Cerebellar nuclear complex (tissue), 1 donor: ENCODE measurements at places on chromosomes 1 and 21.

- DNase-seq, result no peak
These were observed 5.2 kb downstream of the H6PD start for GRCh38 chr1:9239622-9240401.

DNA sequence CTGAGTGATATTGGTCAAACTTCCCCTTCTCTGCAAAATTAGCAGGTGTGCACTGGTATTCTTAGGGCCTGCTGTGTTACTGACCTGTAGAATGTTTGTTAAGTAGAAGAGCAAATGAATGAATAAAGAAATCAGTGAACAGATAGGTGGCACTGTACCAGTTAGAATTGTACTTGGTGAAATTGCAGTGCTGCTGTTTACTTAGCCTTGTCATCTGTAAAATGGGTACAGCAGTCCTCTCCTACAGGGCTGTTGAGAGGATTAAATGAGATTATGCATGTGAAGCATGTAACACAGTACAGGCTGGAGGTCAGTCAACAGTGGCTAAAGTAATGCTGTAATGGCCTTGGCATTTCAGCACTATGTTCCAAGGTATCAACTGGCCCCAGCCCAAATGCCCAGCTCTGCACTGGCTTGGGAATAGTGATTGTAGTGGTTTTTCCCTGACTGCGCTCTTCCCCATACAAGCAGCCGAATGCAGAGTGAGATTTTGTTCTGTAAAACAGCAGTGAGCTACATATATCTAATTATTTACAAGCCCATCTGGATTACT lies 10.5 kb downstream of the VANGL1 start:
- DNase-seq, result no peak

GRCh38 chr1:16180291-16180824 lies 24.5 kb upstream of the EPHA2 start:
- DNase-seq, result no peak

DNA sequence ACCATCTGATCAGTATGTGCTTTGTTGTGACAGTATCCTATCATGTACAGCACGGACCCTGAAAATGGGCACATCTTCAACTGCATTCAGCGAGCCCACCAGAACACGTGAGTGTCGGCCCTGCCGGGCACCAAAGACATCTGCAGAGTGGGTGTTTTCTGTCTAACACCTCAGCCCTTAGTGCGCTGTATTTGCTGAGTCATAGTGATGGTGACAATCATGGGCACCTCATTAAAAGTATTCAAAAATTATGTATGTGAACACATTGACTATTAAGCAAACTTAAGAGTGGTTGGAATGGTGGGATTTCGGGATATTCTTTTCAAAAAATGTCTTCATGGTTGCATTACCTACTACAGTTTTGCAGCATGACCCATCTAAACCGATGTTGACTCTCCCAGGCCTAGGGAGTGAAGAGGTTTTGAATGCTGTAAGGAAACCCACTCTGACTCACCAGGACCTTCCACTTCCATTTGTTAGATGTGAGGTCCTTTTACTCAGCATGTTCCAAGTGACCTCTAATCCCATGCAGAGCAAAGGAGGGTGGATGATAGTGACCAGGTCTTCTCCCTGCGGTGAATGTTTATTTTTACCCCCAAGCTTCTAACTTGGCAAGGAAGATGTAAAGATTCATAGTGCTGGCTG lies 20.1 kb downstream of the MGST3 start:
- no peak for DNase-seq

- no peak for DNase-seq
These were observed 2.4 kb downstream of the S100A5 start for GRCh38 chr1:153538315-153538821.

DNA sequence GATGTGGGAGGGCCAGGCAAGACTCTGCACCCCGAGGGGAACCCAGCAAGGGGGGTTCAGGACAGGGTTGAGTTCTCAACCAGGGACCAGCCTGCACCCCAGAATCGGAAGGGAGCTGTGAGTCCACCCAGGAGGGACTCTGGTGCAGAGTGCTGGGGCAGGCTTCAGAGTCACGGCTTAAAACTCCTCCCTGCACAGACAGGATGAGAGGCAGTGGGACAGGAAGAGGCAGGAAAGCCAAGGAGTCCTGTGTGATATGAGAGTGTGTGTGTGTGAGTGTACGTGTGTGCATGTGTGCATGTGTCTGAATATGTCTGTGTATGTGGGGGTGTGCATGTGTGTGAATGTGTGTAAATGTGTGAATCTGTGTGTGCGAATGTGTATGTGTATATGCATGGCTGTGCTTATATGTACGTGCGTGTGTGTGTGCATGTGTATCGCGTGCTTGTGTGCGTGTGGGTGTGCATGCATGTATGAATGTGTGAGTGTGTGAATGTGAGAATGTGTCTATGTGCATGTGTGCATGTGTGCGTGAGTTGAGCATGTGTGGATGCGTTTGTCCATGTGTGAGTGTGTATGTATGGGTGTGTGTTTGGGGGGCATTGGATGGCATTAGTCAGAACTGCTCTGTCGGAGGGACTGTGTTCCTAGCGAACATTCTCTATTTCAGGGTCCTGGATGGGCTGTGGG lies 52.2 kb downstream of the UMODL1 start:
- no peak for DNase-seq

DNA sequence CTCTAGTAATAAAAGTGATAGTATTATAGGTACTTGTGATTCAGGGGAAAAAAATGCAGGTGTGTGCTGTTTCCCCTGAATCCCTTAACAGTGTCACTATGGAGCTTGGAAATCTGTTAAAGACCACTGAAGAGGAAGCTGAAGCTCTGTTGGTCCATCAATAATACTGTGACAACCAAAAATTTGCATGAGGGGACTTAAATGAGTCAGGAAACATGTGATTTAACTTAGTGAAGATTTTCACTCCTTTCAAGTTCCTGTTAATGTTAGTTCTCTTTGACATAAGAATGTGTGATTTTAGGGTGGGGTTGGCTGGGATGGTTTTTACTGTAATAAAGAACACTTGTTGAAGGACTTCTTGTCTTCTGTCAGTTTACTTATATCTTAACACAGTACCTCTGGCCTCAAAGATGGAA lies 32.0 kb downstream of the VANGL2 start:
- DNase-seq, result no peak

DNA sequence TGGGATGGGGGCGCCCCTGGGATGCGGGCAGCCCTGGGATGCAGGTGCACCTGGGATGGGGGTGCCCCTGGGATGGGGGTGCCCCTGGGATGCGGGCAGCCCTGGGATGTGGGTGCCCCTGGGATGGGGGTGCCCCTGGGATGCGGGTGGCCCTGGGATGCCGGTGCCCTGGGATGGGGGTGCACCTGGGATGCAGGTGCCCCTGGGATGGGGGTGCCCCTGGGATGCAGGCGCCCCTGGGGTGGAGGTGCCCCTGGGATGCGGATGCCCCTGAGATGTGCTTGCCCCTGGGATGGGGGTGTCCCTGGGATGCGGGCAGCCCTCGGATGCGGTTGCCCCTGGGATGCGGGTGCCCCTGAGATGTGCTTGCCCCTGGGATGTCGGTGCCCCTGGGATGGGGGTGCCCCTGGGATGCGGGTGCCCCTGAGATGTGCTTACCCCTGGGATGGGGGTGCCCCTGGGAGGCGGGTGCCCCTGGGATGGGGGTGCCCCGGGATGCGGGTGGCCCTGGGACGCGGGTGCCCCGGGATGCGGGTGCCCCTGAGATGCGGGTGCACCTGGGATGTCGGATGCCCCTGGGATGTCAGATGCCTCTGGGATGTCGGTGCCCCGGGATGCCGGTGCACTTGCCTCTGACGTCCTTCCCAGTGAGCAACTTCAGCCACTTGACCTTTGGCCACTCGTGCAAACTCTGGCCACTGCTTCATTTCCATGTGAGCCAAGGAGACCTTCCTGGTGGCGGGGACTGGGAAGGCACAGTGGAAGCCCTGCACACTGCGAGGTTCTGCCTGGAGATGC lies 37.3 kb upstream of the SLC19A1 start:
- no peak for DNase-seq

DNA sequence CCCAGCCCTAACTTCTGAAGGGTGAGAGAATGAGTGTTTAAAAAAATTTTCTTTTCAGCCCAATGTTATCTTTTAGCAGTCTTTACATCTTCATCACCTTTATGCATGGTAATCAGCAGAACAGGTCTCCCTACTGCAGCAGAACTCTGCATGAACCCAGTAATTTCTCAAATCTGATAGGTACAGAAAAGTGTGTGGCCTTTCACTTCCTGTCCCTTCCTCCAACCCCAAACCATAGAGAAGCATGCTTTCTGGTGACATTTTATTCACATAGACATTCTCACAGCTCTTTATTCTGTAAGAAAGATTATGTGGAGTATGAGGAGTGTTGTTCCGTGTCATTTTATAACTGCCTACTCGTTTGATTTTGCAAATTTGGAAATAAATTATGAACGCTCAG lies 68.6 kb downstream of the RPAP2 start:
- no peak for DNase-seq

GRCh38 chr1:161989108-161989507 lies 34.6 kb downstream of the OLFML2B start:
- DNase-seq, result no peak

- DNase-seq, result no peak
These were observed 31.4 kb downstream of the IQGAP3 start for GRCh38 chr1:156540955-156541354.

DNA sequence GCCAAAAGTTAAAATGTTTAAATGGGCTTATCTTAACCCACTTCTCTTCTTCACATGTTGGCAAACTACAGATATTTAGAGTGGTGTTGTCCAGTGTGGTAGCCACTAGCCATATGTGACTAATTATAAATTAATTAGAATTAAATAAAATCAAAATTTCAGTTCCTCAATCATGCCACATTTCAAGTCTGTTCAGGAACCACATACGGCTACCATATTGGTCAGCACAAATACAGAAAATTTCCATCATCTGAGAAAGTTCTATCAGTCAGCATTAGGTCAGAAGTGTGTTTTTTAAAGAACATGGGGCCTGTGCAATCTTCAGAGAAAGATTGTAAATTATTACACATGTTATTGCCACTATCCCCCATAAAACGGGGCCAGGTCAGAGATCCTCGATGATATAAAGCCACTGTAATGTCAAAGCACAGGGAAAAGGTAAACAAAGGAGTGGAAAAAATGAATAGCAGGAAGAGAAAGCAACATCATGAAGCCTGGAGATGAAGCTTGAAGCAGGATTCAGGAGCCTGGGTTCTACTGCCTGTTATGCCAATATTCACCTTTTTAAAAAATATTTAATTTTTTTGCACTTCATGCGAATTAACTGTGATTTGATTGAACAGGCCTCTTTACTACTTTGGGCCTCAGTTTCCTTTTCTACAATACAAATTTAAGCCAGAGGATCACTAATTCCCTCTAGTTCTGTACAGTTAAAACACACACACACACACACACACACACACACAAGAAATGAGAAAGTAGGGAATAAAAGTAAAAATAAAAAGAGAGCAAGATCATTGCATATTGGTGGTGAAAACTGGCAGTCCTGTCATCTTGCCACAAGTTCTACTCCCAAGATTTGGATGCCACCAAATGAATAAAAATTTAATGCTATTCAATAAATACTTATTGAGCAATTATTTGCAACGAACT lies 2.3 kb downstream of the RSBN1 start:
- DNase-seq, result no peak

- no peak for DNase-seq
These were observed 19.5 kb downstream of the PODN start for GRCh38 chr1:53081384-53082066.

DNA sequence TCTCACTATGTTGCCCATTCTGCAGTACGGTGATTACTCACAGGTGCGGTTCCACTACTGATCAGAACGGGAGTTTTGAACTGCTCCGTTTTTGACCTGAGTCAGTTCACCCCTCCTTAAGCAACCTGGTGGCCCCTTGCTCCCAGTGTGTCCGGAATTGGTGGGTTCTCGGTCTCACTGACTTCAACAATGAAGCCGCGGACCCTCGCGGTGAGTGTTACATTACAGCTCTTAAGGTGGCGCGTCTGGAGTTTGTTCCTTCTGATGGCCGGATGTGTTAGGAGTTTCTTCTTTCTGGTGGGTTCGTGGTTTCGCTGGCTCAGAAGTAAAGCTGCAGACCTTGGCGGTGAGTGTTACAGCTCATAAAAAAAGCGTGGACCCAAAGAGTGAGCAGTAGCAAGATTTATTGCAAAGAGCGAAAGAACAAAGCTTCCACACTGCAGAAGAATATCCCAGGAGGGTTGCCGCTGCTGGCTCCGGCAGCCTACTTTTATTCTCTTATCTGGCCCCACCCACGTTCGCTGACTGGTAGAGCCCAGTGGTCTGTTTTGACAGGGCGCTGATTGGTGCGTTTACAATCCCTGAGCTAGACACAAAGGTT lies 17.6 kb upstream of the PARP1 start:
- no peak for DNase-seq

DNA sequence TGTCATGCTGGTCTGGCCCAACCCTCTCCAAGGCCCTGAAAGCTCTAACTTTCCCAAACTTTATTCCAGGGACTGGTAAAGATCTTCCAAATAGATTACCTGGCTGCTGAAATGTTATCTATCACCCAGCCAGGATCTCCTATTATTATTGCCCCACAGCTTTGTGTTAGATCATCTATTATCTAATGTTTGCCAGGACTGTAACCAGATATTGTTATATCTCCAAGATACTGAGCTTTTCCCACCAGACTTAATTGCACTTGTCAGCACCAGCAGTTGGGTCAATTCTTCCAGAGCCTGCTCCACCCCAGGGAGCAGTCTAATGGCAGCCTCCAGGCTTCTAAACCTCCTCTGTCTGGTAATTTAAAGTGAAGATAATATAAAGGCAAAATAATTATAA lies 59.1 kb downstream of the PRDX6 start:
- DNase-seq, result no peak

DNA sequence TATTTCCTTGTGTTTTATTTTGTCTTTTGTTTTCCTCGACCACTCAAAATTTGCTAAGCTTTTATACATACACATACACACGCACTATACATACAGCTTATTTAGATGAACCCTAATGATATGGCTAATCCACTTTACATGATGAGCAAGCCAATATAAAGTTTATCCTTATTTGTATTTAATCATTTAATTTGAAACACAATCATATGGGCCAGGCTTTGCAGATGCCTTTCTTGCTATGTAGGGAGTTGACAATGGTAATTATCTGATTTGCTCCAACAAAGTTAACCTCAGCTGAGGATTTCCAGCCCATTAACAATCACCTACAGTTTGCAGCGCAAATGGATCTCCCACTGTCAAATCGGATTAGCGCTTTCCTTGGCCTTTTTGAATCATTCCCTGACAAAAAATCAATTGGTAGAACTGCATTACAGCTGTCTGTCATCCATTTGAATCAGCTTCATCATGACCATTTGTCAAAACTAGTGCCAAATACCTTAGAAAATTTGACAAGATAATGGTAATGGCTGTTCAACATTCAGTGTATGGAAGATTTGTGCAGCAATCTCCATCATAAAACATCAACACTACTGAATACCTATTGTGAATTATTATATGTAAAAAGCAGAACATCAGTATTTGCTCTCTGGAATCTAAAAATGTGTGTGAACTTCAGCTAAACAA lies 352.6 kb downstream of the MRPL39 start:
- DNase-seq, result no peak
